Activated T-cell treated with anti-CD3 and anti-CD28 coated beads, Interleukin-2, amount 50 U/mL, for 48 hours (primary cell): ENCODE measurements at places on chromosomes 5 and 9.

GRCh38 chr5:98968056-98968564 is 39.3 kb upstream of the CHD1 start:
- DNase-seq = no peak

DNA sequence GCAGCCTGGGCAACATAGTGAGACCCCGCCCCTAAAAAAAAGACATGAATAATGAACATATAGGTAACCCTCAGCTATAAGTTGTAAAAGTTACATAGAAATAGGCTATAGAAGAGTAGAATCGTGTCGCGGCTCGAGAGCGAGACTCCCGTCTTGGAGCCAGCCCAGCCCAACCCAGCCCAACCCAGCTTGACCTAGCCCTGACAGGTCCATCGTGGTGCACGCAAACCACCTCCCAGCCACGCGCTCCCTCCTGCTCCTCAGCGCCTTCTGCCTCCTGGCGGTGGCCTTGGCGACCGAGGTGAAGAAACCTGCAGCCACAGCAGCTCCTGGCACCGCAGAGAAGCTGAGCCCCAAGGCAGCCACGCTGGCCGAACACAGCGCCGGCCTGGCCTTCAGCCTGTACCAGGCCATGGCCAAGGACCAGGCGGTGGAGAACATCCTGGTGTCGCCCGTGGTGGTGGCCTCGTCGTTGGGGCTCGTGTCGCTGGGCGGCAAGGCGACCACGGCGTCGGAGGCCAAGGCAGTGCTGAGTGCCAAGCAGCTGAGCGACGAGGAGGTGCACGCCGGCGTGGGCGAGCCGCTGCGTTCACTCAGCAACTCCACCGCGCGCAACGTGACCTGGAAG is 10.8 kb downstream of the KIF24 start:
- no peak for DNase-seq

- no peak for DNase-seq
Measured at GRCh38 chr5:29654954-29655353, 1538.5 kb upstream of the CDH6 start.

DNA sequence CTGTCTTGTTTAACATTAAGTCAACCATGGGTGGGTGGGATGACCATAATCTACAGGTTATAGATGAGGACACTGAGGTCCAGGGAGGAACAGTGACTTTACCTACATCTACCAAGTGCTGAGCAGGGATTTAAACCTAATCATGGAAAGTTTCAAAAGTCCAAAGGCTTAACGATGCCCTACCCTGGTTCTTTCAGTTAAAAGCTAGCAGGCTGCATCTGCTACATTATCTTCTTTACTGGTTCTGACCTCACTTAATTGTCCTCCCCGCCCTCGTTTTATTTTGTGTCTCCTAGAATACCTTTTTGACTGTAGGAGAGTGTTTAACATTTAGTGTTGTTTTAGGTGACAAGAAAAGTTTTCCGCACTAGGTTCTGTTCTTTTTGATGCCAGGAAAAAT is 735.2 kb downstream of the TLR4 start:
- no peak for DNase-seq

- no peak for DNase-seq
Measured at GRCh38 chr5:62626534-62626933, 47.9 kb downstream of the LRRC70 start.

- no peak for DNase-seq
Measured at GRCh38 chr5:10466446-10467073, 24.9 kb downstream of the ROPN1L start.

- DNase-seq = no peak
Measured at GRCh38 chr5:54704825-54705224, 187.3 kb downstream of the SNX18 start.
